ENCODE measurements at places on chromosomes 3 and 15. TPM values are rescaled to one million over a fixed set of nuclear protein-coding genes. Genes with fewer than 3 reads are reported as not detected.

DNA sequence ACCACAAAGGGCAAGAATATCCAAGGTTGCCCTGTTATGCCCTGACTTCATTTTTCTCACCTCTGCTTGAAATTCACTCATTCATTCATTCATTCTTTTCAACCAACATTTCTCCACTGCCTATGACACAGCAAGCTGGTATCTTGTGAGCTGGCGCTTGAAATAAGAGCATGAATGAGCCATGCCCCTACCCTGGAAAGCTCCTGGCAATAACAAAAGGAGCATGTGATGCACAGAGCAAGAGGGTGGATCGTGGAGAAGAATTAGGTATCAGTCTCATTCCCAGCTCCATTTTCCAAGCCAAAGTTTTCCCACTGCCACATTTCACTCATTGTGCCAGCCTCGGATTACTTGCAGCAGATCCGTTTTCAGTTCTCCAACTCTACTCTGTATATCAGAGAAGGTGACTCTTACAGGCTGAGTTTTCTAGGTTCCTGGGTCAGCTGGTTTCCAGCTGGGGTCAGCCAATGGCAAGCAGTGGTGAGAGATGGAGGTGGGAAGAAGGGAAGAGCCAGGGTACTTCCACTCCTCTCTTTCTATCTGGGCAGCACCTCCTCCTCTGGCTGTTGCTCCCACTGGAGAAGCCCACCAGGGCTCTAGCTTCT is 144.8 kb downstream of the SUCLG2 start:
- no peak for DNase-seq

DNA sequence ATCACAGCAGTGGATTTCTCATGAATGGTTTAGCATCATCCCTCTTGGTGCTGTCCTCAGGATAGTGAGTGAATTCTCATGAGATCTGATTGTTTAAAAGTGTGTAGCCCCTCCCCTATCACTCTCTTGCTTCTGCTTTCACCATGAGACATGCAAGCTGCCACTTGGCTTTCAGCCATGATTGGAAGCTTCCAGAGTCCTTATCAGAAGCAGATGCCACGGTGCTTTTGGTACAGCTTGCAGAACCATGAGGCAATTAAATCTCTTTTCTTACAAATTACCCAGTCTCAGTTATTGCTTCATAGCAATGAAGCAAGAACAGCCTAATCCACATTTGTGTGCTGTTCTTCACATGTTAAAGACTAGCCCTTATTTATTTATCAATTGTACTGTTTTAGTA is 495.2 kb upstream of the EPHA6 start:
- no peak for DNase-seq

CHL1 gene
- 19.0 TPM for total RNA-seq

GRCh38 chr3:99708207-99708745 is 69.9 kb downstream of the COL8A1 start:
- no peak for DNase-seq

- DNase-seq: no peak
Observed at GRCh38 chr3:195263193-195263924, 7.6 kb downstream of the XXYLT1 start.

ADAMTS17 gene
- 2.9 TPM for total RNA-seq

GPR176 gene
- 1.5 TPM for total RNA-seq

GRCh38 chr15:85625856-85626255 is 168.9 kb downstream of the KLHL25 start:
- no peak for DNase-seq

DNA sequence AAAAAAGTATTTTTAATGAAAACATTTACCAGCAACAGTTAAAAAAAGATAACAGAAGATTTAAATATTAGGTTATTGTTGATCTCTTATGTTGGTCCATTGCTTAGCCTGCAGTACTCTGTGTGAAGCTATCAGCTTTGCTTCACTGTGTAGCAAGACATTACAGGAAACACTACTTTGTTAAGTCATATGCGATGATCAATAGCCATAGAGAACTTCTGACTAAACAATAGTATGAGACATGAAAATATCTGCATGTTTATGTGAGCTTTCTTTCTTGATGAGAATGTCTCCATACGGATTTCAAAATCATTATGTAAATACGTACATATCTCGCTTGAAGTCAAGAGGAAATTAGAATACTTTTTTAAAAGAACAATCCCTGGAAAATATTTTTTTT is 27.0 kb upstream of the CAPN3 start:
- no peak for DNase-seq

RETNLB gene
- not detected for total RNA-seq

DNA sequence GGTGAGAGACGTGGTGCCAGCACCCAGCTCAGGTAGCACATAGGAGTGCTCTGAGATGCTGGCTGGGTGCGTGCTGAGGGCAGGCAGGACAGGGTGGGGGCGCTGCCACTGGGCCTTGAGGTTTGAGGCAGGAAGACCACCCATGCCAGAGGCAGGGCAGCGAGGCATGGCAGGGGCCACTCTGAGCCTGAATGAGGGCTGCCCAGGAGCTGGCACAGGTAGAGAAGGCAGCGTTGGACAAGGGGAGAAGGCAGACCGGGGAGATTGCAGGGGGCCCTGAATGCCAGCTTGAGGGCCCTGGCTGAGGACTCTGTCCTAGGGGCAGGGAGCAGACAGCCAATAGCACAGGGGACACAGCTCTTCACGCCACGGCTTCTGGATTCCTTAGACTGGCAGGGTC is 50.2 kb downstream of the ADAMTS7 start:
- peak; percentile 25 for DNase-seq

- no peak for DNase-seq
Observed at GRCh38 chr3:22947851-22948250, 255.3 kb upstream of the UBE2E2 start.

ONECUT1 gene
- not detected for total RNA-seq

DNA sequence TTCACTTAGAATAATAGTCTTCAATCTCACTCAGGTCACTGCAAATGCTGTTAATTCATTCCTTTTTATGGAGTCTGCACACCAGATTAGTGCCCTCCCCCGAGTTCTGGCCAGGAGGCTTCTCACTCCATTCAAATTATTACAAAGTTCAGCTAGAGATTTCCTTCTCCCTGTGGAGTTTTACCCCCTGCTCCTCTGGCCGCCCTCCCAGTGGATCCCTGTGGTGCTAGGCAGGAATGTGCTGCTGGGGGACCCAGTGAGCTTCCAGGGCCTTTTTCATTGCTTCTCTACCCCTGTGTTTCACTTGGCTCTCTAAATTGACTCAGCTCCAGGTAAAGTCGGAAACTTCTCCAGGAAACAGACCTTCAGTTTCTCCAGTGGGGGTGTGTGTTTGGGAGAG is 42.7 kb upstream of the CD200R1L start:
- no peak for DNase-seq

DNA sequence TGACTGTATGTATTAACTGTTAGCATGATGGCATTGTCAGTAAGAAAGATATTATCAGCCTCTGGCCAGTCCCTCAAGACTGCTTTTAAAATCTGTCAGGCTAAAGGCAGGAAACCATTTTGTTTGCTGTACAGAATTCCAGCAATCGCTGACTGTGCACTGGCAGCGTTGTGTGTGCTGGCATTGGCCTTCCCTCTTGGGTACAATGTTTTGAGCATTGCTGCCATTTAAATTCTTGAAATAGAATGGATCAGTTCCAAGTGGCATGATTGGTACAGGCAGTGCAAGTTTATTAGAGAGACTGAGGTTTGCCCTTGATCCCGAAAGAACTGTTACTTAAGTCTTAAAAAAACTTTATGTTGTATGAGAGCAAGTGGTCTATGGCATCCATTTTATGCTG is 788.7 kb downstream of the OTOL1 start:
- peak; percentile 43 for DNase-seq

DNA sequence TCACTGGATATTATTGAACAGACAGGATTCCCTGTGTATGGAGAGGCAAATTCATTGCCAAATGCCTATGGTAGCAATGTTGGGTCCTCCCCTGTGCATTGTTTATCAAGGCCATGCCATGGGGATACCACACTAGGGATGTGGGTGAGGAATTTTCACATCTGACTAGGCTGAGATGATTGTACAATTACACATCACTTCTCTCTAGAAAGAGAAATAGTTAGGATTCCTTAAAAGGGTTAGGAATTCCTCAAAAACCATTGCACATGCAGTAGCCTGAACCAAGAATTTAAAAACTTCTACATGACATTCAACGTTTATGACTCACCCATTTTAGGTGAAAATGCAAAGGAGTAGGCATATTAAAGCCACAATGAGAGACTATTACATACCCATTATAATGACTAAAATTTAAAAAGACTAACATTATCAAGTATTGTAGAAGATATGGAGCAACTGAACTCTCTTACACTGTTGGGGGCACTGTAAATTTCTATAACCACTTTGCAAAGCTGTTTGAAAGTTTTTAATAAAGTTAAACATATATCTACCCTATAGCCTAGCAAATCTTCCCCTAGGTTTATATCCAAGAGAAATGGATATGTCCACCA is 175.9 kb downstream of the THRB start:
- no peak for DNase-seq

ARGFX gene
- not detected for total RNA-seq

DNA sequence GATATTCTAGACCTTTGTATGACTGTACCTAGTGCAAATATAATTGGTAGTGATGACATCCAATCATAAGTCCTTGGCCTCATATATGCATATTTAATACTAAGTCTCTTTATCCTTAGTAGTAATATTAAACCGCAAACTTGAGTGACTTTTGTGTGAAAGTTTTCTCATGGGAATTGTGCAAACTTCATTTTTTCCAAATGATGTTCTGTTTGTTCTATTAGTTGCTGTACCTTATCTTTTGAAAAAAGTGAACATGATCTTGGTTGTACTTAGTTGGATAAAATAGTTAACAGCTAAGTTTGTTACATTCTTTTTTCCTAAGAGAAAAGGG is 43.2 kb downstream of the TMEM45A start:
- DNase-seq: no peak

DZIP1L gene
- total RNA-seq: 5.7 TPM

GRCh38 chr3:69871868-69872267 is 127.7 kb upstream of the SAMMSON start:
- no peak for DNase-seq

DNA sequence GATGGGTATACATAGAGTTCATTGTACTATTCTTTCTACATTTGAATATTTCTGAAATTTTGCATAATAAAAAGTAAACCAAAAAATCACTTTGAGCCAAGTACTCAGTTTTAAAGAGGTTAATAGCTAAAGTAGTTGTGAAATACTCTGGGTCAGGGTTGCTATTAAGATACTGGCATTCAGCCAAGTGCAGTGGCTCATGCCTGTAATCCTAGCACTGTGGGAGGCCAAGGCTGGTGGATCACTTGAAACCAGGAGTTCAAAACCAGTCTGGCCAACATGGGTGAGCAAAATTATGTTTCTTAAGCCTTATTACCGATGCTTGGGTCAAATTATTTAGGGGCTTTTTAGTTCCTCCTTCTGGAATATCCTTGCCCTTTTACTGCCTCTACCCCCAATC is 122.0 kb upstream of the MELTF start:
- DNase-seq: no peak

- DNase-seq: no peak
Observed at GRCh38 chr3:38984731-38985130, 67.0 kb downstream of the SCN11A start.

DNA sequence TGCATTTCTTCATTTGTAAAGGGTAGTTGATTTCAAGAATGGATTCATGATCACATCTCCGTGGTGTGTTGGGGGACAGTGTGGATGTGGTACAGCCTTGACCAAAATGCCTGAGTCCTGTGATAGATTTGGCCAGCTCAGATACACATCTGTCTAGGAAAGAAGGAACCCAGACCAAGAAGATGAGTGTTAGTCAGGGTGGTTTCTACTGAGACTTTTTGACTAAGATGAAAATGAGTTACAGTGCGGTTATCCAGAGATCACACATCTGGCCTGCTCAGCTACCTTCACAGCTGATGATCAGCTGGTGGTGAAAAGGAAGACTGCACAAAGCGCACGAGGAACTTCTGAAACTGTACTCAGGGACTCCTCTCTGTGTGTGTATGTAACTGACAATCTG is 68.0 kb downstream of the FNDC3B start:
- no peak for DNase-seq

- no peak for DNase-seq
Observed at GRCh38 chr15:47177177-47177576, 540.1 kb upstream of the SEMA6D start.

DNA sequence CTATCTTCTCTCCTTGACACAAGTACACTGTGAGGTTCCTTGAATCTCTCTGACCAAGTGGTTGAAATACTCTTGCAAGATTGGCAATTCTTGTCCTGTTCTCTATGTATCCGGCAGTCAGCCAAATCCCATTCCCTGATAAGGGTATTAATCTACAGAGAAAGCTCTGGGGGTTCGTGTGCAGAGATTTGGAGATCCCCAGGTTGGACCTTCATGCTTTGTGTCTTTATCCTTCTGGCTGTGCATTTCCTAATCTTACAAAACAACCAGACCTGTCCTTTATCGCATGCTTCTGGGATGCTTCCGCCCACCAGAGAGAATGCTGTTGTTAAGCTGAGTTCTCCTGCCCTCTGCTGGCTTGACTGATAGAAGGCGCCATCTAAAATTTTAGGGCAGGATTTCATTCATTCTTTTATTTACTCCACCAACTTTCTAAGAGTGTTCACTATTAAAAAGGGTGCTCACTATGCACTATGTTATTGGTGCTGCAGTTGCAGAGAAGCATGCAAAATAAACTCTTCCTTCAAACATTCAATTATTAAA is 8.6 kb upstream of the SST start:
- no peak for DNase-seq

DNA sequence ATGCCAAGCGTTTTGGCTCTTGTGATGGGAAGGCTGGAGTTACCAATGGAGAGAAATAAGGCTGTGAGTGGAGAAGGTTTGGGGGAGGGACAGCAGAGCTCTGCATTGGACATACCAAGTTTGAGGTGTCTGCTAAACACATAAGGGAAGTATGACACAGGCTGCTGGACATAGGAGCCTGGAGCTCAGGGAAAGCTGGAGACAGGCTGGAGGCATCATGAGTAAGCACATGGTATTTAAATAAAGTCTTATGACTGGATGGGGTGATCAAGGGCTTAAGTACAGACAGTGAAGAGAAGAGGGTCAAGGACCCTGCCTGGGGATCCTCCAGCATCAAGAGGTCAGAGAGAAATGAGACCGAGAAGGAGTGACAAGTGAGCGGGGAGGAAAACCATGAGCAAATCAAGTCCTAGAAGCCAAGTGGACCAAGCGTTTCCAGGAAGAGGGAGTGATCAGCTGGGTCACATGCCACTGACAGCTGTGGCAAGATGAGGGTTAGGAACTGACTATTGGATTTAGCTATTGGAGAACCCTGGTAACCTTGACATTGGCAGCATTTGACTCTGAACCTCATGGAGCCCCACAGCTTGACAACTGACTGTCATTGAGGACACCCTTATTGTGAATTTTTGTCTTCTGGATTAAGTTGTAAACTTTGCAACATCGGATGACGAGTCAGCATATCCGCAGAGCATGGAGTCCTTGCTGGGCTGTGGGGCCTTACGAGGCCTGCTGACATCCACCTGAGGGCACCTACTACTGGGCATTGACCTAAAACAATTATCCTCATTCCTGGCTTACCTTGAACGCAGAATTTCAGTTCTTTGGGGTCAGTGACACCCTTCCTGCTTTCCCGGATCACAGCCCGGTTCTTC is 78.7 kb upstream of the ETV5 start:
- DNase-seq: no peak

C3orf62 gene
- total RNA-seq: 3.0 TPM

Measured in left ventricle myocardium superior (tissue), 1 donor.